ENCODE measurements at places on chromosomes 5 and 9. TPM values are rescaled to one million over a fixed set of nuclear protein-coding genes. Genes with fewer than 3 reads are reported as not detected.
A peak's percentile ranks its signal among the peaks of the same experiment; 100 is the strongest.

GRCh38 chr9:33426843-33427293 lies 20.5 kb downstream of the AQP3 start:
- no peak for DNase-seq

DNA sequence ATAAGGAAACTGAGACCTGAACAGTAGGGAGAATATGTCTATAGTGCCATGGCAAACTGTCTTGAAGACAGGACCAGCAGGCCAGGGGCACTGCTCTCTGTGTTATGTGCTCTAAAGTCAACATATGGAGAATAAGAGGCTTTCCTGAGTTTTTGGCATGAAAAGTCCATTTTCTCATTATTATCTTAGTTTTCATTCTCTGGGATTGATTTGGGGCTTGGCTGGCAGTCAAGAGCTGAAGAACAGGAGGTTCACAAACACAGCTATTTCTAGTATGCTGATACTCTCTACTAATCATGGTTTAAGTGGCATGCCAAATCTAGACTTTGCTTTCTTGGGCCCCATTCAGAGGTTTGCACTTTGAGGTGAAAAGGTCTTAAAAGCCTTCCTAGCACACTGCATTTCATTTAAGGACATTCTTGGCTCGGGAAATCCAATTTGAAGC lies 404.4 kb downstream of the ZNF608 start:
- DNase-seq, result peak; percentile 66

GRCh38 chr5:99058466-99058865 lies 129.7 kb upstream of the CHD1 start:
- no peak for DNase-seq

- DNase-seq, result no peak
Observed at GRCh38 chr5:147831465-147831864, at the start of gene SPINK1. Gene SPINK1 (minus strand): TSS chr5:147831671. CDS start chr5:147831577, 94 bp downstream.

DNA sequence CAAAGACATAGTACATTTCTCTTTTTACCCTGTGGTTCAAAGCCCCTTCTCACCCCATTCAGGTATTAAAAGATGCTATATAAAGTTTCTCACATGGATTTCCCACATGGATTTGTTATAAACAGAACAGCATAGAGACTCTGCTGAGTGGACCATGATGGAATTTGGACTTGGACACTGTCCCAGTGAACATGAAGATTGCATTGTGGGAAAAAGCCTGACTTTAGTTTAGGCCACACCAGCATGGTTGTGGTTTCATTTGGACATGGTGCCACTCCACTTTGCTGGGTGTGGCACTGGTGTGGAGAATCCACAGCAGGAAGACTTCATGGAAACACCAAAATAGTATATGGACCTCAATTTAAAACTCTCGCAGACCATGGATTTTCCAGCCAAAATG lies 124.6 kb downstream of the ARHGAP26 start:
- DNase-seq, result no peak

DNA sequence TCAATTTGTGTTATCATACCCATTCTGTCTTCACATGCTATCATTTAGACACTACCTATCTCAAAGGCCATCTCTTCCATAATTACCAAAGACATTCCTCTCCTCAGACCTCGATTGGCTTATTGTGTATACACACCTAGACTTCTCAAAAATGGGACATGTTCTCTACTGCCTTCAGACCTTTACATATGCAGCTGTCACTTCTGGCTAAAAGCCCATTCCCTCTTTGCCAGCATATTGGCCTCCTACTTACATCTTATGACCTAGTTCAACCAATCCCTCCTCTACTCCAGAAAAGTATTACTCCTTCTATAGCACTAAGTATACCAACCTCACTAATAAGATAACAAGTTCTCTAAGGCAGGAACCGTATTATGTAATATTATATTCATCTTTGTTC lies 84.4 kb downstream of the RAPGEF6 start:
- DNase-seq, result no peak

- no peak for DNase-seq
Observed at GRCh38 chr5:91434348-91434747, 51.2 kb upstream of the ARRDC3 start.

DNA sequence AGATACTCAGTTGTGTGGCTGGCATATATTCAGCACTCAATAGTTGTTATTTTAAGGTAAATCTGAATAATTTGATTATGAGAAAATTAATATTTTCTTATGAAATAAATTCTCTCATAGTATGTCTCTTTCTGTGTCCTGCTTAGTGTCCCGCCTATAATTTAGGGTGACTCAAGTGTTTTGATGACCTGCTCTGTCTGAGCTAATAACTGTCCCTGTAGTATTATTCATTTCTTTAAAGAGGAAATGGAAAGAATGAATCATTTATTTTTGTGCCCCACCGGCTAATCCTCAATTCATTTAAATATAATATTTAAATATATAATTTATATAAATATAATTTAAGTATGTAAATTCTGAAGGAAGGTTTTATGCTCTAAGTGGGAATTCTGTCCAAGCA lies 4.1 kb downstream of the SLC1A1 start:
- no peak for DNase-seq

- no peak for DNase-seq
Observed at GRCh38 chr9:76717176-76717575, 47.1 kb upstream of the PCA3 start.

- DNase-seq, result no peak
Observed at GRCh38 chr5:80275347-80275746, 19.5 kb upstream of the SERINC5 start.

- DNase-seq, result no peak
Observed at GRCh38 chr5:22465177-22465576, 388.0 kb downstream of the CDH12 start.

DNA sequence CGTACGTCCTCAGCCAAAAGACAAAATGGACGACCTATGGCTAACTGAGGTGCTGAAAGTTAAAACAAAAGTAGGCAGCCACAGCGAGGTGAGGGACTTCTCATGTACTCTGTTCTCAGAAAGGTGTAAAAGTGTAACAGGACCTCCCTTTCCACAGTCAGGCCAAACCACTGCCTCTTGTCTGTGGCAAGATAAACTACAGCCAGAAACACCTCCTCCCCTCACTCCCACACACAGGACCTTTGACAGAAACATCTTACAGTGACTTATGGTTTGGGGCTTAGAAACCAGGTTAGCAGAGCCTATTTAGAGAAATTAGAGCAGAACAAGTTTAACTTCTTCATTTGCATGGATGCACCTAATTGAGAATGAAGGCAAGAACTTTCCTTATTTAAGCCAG lies 499.1 kb upstream of the GRIN3A start:
- no peak for DNase-seq

DNA sequence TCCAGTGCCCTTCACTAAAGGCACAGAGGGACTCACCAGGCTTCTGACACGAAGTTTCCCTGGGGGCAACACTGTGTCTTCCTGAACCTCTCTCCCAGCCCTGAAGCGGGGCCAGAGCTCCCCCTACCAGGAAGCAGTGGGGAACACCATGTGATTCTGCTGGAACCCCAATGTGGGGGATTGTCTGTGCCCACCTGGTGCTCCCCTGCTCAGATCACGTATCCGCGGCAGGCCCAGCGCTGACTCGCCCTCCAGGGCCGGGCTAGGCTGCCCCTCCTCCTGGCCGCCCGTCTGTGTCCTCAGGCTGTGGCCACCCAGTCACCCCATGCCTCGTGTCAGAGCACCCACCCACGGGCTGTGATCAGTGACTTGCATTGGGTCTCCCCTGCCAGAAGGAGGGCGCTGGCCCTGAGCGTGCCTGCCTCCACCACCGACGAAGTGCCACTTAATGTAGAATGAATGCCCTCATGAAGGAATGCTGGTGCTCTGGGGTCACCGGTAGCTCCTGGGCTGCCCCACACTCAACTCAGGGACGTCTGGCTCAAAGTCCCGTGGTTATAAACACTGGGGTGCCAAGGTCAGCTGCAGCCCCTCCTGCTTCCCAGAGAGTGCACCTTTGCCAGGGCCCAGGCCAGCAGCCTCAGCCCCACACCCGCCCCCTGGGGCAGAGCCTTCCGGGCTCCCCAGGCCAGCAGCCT lies 22.1 kb downstream of the SARDH start:
- peak; percentile 49 for DNase-seq

- DNase-seq, result no peak
Observed at GRCh38 chr9:107948601-107949000, 459.0 kb upstream of the KLF4 start.

DNA sequence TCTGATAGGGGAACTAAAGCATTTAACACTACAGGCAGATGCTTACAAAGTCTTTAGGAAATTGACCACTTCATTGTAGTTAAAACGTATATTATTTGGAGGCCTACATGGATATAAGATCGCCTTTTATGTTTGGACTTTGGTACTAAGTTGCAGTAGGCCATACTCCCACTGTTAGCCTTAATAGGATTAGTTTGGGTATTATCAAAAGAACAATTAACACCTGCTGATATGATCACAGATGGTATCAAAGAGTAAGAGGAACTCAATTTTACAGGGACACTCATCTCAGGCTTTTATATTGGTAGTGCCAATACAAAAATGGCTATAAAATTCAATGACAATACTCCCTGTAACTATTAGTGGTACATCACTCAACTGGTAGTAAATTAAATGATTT lies 1183.0 kb downstream of the MAT2B start:
- no peak for DNase-seq

DNA sequence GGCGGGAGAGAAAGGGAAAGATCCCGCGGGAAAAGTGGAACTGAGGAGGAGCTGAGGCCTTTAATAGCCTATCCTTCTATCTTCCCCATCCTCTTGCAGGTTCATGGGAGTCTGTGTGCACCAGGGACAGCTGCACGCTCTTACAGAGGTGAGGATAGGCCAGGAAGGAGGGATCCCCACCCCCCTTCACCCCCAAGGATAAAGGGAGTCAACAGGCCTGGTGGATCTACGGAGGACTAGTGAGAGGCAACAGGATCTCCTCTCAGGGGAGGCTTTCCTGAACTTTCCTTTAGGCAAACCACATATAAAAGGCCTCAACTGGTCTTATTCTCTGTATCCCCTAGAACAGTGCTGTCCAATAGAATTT lies 1.1 kb downstream of the TESK1 start:
- DNase-seq, result no peak

- DNase-seq, result no peak
Observed at GRCh38 chr9:117528225-117528624, 113.4 kb upstream of the ASTN2 start.

PCDHGB7 gene
- 22.9 TPM for total RNA-seq

ELAVL2 gene
- total RNA-seq, result 0.36 TPM

HRCT1 gene
- total RNA-seq, result 1.4 TPM

ZNF354B gene
- total RNA-seq, result 15.3 TPM

DMRT1 gene
- total RNA-seq, result not detected

PITX1 gene
- 0.57 TPM for total RNA-seq

HTR1A gene
- total RNA-seq, result not detected

CKMT2 gene
- total RNA-seq, result 28.3 TPM

RNF20 gene
- 17.0 TPM for total RNA-seq

GLE1 gene
- total RNA-seq, result 19.0 TPM

TMC1 gene
- total RNA-seq, result 0.25 TPM

SH3TC2 gene
- 0.24 TPM for total RNA-seq

Data from ovary (tissue), 10 donors.